Stimulated activated CD8-positive, alpha-beta memory T cell treated with anti-CD3 and anti-CD28 coated beads, Interleukin-15, amount 100 ng/mL, for 4 hours (primary cell): ENCODE measurements at places on chromosomes 4 and X.
A peak's percentile ranks its signal among the peaks of the same experiment; 100 is the strongest.

- DNase-seq = no peak
Observed at GRCh38 chrX:153592966-153593688, 5.8 kb downstream of the CCNQ start.

GRCh38 chr4:164204434-164204833 lies 549.5 kb upstream of the SMIM31 start:
- DNase-seq = no peak

DNA sequence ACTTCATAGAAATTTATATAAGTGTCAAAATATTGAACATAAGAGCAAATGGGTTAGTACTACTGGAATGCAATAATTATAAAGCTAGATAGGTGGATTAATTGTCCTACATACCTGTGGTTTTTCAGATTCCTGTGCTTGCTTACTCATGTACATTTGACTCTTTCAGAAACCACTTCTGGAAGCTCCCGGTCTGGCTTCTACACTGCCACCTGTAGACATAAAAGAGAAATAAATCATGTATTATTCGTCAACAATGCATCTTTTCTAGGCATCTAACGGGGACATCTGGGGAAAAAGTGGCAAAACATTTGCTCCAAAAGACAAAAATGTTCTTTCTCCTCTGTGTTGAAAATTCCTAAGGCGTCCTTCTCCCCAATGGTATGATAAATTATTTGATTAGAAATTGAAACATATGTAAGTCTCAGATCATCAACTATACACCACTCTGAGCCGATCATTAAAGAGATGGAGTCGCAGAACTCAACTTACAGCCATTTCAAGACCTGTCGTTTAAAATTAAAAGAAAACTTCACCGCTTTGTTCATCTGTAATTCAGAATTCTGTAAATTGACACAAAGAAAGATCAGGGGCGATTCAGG lies 648.7 kb upstream of the DIPK2B start:
- no peak for DNase-seq

DNA sequence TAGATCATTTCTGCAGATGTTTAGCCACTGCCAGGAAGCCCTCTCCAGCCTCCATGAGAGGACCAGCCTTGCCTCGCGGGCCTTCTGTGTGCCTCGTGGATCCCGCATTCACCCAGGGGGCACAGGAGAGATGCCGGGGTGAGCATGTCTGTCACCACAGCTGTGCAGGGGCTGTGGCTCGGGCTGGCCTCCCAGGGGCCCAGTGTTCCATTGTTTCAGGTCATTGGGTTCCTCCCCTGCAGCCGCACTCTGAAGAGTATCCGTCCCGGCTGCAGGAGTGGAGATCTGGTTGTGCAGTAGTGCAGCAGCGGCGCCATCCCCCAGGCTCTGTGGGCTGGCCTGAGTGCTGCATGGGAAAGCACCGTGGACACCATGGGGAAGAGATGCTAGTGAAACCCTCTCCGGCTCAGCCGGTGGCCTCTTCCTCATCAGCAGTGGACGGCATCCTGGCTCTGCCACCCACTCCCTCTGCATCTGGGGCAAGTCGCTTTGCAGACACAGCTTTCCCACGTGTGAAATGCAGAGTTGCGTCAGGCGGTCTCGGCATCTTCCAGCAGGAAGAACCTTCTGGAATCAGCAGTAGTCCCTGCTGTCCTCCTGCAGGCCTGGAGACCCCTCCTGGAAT lies 29.1 kb downstream of the TBC1D14 start:
- no peak for DNase-seq

GRCh38 chrX:130260316-130260715 lies 8.4 kb downstream of the ZNF280C start:
- no peak for DNase-seq

- DNase-seq = no peak
Observed at GRCh38 chr4:141388481-141388880, 167.8 kb downstream of the ZNF330 start.

DNA sequence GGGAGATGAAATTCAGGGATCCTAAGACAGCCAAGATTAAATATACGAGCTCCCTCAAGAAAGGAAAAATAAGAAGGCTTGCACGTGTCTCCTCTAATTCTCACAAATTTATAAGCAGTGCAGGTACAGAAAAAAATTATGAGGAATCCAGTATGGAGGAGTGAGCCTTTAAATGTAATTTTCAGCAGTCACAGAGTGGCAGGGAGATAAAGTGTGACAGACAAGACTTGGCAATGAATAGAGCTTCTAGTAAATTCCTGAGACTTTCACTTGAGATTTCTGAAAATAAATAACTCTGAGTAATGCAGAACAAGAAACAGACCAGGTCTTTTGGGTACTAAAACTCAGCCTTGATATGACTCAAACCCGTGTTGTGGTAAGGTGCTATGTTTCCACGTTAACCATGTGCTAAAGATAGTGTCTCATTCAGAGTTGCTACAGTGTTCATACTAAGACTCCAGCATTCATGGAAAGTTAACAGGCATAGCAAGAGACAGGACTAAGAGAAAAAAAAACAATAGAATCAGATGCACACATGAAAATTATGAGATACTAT lies 119.8 kb downstream of the SPOCK3 start:
- no peak for DNase-seq

DNA sequence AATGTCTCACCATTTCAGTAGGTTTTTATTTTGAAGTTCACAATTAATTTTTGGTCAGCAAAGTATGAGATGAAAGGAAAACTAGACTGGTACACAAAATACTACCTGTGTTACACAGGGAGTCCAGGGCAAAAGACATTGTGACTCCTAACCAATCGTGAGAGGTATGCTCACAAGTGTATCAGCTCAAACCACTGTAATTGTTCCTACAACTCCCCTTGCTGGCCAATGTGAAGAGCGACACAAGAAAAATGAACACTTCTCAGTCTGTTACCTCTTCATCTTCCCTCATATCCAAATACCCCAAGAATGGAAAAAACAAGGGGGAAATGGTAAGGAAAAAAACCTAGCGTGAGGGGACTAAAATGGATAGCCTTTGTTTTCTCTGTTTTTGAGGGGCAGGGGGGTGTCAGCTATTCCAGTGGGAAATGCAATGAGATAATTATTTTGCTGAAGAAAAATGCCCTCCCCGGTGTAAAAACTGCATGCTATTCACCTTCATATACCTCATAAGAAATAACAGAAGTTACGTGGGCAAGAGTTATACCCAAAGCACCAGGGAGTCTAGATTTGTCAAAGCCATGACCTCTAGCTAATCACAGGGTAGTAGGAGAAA lies 30.6 kb upstream of the NSUN7 start:
- no peak for DNase-seq

GRCh38 chr4:165715211-165715610 lies 157.8 kb upstream of the TLL1 start:
- no peak for DNase-seq

DNA sequence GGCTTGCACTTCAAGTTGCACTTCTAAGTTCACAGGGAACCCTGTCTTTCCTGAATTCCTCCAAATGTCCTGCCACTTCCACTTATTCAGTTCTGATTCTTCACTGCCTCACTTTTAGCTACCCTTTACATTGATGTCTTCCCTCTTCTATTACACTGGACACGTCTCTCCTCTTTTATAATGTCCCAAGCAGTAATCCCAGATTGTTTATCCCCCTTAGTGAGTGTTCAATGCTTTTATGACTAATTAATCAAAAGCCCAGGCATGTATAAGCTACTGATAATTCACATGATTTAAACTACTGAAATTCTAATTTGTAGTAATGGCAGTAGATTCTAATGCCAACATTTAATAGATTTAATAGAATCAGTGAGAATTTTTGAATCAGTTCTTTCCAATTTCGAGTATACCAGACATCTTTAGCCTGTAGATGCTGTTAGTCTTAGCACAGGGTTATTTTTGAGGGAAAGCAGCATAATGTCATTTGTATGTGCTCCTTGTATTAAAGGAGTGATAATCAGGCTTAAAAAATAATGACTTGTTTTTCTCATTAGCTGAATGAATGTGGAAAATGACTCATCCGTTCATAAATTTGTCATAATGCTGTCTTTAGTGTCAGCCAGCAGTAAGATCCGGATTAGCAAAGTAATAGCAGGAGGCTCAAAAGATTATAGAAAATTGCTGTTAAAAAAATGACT lies 703.1 kb downstream of the CENPC start:
- DNase-seq = no peak

GRCh38 chrX:43693602-43694406 lies 37.7 kb downstream of the MAOA start:
- DNase-seq = no peak

DNA sequence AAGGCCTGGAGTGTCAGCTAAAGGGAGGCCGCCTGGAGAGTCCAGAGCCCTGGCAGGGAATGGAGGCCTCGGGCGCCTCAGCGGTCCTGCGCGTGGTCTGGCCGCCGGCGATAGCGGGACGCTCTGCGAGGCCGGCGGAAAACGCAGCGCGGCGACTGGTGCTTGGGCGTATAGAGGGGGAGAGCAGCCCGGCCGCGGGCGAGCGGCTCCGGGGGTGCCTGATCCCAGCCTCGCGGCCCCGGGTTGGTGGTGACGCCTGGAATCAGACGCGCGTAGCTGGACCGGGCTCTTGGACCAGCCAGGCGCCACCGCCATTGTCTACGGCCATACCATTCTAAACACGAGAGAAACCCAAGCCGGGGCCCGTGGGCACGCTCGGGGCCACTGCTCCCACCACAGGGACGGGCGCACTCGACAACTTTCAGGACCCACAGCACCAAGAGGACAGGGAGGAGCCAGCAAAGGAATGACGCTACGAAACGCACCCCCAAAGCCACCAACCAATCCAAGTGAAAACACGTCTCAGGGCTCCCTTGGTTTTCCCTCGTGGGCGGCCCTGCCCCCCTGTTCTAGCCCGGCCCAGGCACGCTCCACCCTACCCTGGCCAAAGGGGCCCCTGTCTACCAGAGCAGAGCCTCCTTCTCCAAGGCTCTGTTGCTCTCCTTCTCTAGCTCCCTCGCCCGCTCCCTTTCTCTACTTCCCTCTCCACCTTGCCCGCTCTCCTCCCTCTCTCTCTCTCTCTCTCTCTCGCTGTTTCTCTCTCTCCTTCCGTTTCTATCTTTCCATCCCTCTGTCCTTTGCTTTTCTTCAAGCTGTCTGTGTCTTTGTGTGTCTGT lies 7.8 kb downstream of the FRG2 start:
- DNase-seq = no peak

DNA sequence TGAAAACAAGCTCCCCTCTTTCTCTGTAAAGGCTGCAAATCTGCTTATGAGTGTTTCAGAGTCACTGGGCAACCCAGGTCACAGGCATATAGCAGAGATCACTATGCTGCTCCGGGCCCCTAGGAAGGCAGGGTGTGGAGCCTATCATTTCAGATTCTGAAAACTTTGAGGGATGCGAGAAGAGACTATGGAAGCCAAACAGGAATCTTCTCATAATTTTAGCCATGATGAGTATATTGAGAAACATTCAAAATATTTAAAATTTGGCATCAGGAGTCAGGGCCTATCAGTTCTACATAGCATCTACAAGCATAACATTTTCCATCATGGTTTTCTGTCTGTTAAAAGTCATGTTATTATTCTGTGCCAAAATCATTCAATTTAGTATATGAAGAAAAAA lies 61.7 kb upstream of the ATXN3L start:
- no peak for DNase-seq

- DNase-seq = no peak
Observed at GRCh38 chrX:131827935-131828334, 195.2 kb upstream of the STK26 start.

GRCh38 chrX:154541896-154542722 lies 4.5 kb downstream of the G6PD start:
- DNase-seq = peak; percentile 55

GRCh38 chrX:129704491-129704890 lies 34.3 kb upstream of the XPNPEP2 start:
- DNase-seq = no peak

- no peak for DNase-seq
Observed at GRCh38 chrX:12013211-12013618, 125.1 kb upstream of the FRMPD4 start.

- no peak for DNase-seq
Observed at GRCh38 chr4:169854090-169854489, 96.3 kb upstream of the HPF1 start.

GRCh38 chrX:13085526-13085925 lies 41.1 kb upstream of the FAM9C start:
- no peak for DNase-seq

DNA sequence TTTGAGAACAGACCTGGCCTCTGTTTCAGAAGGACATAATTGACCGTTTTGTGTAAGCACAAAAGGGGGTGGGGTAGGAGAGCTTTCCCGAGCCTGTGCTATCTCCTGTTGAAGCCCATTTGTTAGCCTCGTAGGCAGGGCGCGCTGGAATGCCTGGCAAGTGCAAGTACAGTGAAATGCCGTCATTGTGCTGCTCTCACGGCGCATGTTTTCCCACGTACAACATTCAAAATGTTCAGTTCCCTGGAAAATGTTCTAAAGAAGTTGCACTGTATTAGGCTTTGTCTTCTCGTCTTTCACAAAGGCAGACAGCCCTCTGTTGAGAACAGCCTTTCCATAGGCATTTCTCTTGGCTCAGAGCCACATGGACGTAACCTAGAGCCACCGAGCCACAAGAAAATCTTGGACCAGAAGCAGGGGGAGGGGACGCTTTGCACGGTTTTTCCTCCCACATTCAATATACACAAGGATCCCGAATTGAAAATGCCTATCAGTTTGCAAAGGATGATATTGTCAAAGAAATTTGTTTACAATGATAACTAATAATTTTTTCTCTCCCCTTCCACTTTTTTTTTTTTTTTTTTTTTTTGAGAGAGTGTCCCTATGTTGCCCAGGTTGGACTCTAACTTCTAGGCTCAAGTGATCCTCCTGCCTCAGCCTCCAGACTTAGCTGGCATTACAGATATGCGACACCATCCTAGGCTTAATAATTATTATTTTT lies 54.6 kb upstream of the RAPGEF2 start:
- DNase-seq = no peak

DNA sequence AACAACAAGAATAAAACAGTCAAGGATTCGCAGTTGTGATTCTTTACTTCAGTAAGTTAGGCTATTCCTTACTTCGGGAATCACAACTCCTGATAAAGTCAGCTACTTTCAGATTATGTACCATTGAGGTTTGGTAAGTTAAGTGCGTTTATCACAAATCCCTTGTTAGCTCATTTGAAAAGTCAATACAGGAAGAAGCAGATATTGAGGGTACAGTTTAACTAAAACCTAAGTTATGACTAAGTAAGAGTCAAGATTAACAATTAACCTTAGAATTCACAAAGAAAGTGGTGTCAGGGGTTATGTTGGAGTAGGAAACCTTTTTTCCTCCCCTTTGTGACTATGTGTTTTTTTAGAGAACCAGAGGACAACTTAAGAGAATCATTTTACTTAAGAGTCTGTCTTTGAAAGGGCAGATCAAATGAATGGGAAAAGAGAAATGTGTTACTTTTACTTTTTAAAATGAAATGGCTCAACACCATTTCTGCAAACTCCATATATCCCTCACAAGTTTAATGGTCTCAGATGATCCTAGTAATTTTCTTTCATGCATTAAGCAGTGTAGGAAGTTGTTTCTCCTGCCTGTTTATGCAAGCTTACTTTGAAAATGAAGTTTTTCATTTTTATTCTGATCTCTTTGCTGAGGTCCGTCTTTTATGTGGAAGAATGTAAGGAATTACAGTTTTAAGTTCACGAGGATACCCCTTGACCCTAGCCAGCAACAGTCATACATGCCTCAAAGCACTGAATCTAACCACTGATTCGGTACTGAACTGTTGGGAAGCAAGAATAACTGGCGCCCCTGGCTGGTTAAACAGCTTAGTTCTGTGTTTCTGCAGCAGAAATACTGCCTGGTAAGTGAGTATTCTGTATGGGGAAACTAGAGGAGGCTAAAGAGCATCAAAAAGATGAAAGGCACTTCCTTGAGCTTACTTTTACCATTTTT lies 211.7 kb downstream of the SLC4A4 start:
- no peak for DNase-seq
